ENCODE measurements at places on chromosomes 3 and 15.
A peak's percentile ranks its signal among the peaks of the same experiment; 100 is the strongest.

GRCh38 chr3:73176941-73177340, 115.5 kb downstream of the EBLN2 start:
- DNase-seq, result no peak

DNA sequence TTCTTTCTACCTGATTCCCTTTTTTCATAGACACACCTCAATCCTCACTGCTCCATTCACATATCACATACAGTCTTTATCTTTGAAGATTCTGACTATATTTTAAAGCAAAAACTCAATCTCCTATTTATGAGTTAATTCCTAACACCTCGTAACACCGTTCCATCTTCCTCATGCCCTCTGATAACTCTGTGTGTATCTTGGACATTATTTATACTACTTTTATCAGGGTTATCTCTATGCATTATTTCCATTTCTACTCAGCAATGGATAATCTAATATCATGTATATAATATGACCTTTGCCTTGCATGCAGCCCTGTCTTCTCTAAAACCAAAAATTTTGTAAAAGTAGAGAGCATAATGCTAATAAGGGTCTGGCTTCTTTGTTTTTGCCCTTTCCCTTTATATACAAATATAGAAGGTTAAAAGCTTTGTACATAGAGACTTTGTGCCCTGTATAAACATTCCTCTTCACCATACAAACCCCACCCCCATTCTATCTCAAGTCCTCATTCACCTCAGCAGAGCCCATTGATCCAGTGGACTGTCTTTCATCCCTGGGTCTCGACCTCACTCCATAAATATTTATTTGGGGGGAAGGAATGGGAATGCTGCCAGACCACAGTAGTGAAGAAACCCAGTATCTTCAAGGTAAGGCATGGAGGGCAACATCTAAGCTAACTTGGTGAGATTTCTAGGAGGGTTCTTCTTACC, 21.8 kb downstream of the TRIM42 start:
- DNase-seq, result no peak

GRCh38 chr15:60399931-60400330, 2.1 kb upstream of the ANXA2 start:
- no peak for DNase-seq

- no peak for DNase-seq
These were observed 603 bp downstream of the PLEKHO2 start for GRCh38 chr15:64842096-64842939.

DNA sequence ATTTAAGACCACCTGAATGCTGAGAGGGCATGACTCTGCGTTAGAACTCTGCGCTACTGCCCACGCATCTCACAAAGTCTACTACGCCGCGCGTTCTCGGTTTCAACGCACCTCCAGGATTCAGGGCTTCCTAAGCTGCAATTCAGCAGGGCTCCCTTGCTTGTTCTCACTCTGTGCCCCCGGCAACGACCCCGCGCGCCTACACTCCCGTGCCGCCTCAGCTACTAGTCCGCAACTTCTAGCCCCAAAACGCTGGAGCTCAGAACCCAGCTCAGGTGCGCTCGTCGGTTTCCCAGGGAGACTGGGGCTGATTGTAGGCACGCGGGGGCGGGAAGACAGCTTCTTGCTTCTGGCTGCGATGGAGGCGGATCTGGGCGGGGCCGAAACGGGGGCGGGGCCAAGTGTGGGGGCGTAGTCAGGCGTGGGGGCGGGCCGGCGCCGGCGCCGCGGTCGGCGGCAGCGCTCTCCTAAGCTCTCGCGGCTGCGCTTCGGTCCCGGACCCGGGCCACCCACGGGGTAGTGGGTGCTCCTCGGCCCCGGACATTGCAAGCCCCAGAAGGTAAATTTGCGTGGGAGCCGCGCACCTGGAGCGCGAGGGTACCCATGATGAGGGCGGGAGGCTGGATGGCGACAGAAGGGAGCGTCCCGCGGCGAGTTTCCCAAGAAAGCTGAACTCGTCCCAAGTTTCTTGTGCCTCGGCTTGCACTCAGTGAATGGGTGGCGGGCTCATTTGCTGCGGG, at the start of gene ARHGEF26:
ARHGEF26 (plus strand) TSS at position 430 of the 740 bp plus-strand sequence. CDS start 603 bp downstream, outside the sequence.
- no peak for DNase-seq

GRCh38 chr3:94101860-94102259, 39.0 kb downstream of the NSUN3 start:
- no peak for DNase-seq

DNA sequence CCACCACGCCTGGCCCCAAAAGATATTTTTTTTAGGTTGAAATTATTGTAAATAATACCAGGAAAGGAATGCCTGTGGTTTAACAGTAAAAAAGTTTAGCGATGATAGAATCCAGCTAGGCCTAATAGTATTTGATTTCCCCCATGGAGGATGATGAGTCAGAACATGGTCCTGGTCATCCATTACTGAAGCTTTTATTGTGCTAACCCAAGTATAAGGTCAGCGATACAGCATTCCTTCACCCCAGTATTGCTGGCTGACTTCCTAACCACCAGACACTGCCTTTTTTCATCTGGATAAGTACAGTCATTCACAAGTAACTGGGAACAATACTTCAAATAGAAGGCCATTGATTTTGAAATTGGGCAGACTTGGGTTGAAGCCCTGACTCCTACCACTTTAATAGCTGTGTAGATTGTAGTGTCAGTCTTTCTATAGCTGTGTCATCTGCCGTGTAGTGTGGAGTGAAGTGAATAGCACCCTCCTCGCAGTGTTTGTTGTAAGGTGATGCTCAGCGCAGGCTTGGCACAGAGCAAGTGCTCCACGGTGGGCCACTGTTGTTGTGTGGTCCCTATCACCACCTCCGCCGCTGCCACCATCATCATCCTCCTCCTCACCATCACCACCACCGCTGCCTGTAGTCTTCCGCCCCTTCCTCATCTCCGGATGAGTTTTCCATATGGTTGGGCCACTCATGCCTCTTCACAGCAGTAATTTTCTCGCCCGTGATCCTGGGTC, 436.0 kb upstream of the TPM1 start:
- DNase-seq, result peak; percentile 99

- DNase-seq, result no peak
These were observed 4.0 kb downstream of the IL12A start for GRCh38 chr3:159992589-159992988.

- no peak for DNase-seq
These were observed 33.0 kb upstream of the KLF13 start for GRCh38 chr15:31293655-31294054.

GRCh38 chr3:100311011-100311410, 23.5 kb upstream of the NIT2 start:
- DNase-seq, result no peak

- no peak for DNase-seq
These were observed 33.4 kb downstream of the MYO1E start for GRCh38 chr15:59339252-59339672.

GRCh38 chr15:71591057-71591456, 219.3 kb upstream of the NR2E3 start:
- no peak for DNase-seq

GRCh38 chr3:185067173-185067572, 85.7 kb downstream of the C3orf70 start:
- no peak for DNase-seq

DNA sequence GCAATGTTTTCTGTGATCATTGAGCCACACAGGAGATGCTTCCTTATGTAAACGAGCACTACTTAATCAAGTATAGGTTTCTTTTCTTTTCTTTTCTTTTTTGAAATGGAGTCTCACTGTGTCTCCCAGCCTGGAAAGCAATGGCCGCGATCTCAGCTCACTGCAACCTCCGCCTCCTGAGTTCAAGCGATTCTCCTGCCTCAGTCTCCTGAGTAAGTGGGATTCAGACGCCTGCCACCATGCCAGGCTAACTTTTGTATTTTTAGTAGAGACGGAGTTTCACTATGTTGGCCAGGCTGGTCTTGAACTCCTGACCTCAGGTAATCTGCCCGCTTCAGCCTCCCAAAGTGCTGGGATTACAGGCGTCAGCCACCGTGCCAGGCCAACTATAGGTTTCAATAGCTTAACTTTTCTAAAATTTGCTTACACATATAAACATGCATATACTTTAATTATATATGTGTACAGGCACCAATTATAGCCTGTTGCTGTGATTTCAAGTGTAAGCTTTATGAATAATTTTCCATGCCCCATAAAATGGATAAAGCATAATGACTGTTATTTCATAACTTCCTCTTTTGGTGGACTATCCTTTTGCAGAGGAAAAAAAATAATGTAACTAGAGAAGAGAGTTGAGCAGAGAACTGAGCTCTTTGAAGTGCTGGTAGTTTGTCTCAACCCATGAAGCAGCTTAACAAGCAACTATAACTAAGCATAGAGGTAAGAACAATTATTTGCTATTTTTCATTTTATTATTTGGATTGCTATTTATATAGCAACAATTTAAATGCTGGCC, 24.8 kb upstream of the MBNL1 start:
- DNase-seq, result no peak

DNA sequence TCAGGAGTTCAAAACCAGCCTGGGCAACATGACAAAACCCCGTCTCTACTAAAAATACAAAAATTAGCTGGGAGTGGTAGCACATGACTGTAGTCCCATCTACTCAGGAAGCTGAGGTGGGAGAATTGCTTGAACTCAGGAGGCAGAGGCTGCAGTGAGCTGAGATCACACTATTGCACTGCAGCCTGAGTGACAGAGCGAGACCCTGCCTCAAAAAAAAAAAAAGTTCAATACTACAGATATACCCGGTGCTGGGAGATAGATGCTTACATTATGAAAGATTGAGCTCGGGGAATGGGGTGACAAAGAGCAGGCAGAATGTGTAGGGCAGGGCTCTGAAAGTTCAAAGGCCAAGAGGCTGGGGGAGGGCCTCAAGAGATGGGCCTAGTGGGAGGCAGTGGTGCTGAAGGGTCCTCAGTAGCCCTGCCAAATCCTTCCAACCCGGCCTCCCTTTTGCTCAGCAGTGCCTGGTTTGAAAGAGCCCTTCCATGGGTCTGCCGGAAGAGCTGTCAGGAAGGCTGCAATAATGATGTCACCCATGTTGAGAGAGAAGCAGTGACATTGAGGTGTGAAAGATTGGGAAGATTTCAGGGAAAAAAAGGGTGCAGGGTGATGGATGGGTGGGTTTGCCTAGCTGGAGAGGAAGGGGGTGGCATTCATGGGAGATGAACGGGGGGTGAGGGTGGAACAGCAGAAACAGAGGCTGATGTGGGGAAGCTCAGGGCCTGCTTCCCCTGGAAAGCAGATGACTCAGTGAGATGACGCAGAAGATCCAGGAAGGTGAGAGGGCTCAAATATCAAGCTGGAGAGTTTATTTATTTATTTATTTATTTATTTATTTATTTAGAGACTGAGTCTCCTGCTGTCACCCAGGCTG, 20.0 kb upstream of the IREB2 start:
- DNase-seq, result no peak

DNA sequence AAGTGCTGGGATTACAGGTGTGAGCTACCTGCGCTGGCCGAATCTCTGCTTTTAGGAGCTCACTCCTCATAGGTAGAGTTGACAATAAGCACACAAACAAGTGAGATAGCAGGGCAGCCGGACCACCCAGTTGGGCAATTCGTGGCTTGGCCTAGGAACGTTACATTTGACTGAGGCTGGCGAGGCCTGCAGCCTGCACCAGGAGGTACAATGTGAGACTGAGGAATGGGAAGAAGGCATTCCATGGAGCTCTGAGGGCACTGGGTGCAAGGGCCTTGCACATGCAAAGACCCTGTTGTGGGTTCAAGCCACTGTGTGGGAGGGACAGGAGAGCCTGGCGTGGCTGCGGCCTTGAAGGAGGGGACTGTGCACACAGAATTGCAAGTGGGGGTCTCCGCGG, 152.5 kb downstream of the LRRK1 start:
- no peak for DNase-seq

DNA sequence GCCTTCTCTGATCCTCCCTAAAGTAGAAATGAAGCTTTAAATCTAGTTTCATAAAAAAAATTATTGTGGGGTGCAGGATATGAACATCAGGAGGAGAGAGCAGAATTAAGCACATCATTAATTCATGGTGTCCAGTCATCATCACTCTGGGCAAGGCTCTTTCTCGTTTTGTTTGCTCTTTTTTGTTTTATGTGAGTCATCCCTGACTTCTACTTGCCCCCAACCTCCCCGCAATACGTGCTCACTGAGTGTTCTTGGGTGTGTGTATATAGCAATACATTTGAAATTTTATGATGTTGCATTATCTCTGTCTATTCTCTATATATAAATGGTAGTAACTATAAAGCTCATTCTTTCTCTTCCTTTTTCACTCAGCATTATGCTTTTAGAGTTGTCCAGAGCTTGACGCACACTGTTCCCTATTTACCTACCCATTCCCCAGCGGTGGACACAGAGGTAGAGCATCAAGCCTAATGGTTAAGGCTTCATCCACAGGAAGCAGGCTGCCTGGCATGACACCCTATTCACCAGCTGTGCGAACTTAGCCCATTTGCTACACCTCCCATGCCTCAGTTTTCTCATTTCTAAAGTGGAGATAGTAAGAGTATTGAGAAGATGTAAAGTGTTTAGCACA, 72.3 kb downstream of the CD200R1L start:
- no peak for DNase-seq

- no peak for DNase-seq
These were observed 35.2 kb downstream of the ABTB1 start for GRCh38 chr3:127707851-127708411.

DNA sequence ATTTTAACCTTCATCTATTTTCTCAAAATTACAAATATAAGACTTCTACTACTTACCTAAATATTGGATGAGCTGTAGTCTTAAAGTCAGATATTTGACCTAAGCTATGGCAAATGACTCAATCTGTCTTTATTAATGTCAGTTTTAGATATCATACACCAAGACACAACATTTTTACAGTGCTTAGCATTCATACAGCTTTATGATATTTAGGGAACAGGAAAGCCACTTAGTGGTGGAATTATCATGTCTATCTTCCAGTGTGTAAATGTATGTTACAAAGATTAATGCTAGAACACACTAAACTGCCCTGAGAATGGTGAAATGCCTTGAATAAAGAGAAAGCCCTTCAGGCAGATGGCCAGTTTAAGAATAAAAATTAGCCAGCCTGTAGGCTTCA, 135.0 kb downstream of the SPATA16 start:
- DNase-seq, result no peak

DNA sequence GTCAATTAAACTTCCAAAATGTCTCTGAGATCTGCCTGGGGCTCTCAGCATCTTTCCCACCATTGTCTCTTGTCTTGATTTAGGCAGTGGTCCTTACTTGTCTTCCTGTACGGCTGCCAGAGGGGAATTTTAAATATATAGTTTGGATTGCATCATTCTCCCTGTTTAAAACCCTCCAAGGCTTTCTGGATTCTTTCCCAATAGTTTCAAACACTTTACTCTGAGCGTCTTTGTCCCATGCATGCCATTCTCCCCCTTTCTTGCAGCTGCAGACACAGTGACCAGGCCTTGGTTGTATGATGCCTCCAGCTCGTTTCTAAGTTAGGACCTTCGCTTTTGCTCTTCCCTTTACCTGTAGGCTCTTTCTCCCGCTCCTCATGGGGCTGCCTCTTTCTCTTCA, 323.3 kb upstream of the CTNNB1 start:
- no peak for DNase-seq

Measured in AG09309 (cell line).